Brain pericyte (primary cell): ENCODE measurements at places on chromosomes 3 and 15.
A peak's percentile ranks its signal among the peaks of the same experiment; 100 is the strongest.

DNA sequence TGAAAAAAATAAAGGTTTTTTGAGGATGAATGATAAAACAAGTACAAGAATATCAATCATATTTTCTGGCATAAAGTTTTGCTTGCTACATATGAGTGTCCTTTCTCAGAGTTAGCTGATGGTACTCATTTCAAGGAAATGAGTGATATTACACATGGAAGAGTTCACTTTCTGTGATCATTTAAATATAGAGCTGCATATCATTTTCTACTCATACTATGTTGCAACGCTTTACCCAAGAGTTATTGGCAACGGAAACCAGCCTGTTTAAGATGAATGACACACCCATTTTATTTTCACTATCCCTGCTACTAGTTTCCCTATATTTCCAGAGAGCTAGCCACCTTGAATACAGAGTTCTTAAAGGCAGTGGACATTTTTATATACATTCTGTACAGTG, 35.4 kb upstream of the RBMS3 start:
- no peak for DNase-seq

DNA sequence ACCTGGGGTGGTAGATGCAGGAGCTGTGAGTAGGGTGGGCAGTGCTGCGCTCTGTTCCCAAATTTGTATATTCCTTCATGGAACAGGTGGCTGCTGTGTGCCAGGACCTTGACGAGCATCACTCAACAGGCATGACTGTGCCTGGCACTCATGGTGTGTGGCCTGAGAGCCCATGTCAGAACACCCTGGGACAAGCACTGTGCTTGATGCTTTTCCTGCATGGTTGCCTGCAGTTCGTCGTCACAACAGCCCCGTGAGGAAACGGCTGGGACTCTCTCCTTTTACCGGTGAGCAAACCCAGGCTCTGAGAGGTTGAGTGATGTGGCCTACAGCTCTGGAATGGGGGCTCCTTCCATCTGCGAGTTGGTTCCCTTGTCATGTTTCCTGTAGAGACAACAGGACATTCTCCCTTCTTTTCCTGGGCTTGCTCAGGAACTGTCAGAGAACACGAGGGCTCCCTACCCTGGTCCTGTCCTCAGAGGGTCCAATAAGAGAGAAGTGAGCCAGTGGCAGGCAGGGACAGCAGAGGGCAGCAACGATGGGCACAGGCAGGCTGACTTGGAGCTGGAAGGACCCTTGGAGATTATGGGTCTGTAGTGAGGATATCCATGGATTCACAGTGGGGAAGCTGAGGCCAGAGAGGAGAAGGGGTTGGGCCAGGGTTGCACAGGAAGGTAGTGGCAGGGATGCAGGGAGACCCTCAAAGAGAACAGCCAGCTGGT, 37.4 kb downstream of the PRKCD start:
- no peak for DNase-seq

- no peak for DNase-seq
Observed at GRCh38 chr15:73442968-73443367, at the start of gene REC114. TSS of gene REC114 (plus strand) at chr15:73443164. CDS start at chr15:73443186, 22 bp downstream.

- DNase-seq = no peak
Observed at GRCh38 chr3:128276577-128277183, 123.4 kb downstream of the EEFSEC start.

- no peak for DNase-seq
Observed at GRCh38 chr3:111311709-111312235, 230.2 kb upstream of the CD96 start.

DNA sequence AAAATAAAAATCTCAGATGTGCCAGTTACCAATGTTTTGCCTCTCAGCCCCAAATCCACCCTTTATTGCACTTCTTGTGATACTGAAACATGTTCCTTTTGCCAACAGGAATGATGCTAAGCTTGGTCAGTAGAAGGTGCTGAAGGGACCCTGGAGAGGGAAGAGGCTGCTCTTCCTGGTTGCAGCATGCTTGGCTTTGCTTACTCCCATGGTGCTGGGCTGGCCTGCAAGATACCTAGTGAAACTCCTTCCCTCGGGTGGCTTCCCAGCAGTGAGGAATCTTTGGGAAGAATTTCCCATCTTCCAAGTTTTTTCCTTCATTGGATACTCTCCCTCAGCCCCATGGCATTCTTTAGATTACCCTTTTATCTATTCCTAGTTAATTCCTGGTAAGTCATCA, 151.8 kb upstream of the TGFBR2 start:
- DNase-seq = no peak

DNA sequence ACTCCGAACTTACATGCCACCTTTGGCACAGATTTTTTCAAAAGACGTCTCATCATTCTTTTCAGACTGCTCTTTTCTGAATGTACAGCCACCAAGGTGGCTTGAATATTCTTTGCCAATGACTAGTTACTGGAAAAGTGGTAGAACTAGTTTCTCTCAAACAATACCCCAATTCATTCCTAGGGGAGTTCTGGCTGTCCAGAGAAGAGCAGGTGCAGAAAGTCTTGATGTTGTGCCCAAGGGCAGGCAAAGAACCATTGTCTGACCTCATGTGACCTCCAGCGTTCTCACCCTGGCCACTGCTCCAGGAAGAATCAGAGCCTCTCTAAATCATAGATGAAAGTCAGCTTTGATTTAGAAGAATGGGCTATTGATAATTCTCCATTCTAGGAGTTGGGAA, 5.5 kb downstream of the LMOD3 start:
- no peak for DNase-seq

DNA sequence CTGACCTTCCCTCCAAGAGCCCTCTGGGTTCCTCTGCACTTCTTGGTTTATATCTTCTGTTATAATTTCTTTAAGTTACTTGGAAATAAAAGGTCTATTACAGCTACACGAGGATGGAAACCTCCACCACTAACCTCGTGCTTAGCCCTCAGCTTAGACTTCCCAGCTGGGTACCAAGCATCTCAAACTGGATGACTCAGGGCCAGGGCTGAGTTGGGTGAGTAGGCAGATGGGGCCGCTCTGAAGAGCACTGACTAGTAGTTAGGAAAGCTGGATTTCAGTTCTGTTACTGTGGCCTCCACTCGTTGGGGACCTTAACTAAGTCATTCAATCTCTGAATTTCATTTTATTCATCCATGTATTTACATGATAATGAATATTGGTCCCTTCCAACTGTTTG, 1036.6 kb downstream of the IGSF11 start:
- no peak for DNase-seq

DNA sequence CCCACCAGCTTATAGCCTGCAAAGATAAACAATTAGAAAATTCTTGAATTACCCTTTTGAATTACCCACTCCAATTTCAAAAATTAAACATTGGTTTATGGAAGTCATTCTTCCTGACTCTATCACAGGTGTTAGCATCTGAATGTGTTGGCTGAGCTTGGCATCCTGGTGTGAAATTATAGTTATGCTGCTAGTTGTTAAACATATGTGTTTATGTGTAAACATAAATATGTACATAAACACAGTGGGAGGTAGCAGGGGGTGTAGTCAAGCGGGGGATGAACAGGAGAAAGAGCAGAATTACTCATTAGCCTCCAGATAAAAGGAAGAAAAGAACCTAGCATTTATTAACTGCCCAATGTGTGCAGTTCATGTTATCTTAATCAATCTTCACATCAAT, 530.2 kb downstream of the MCTP2 start:
- DNase-seq = no peak

GRCh38 chr3:112718516-112718915, 77.6 kb upstream of the CCDC80 start:
- no peak for DNase-seq

GRCh38 chr15:83970295-83970890, 265.2 kb upstream of the GOLGA6L4 start:
- no peak for DNase-seq

DNA sequence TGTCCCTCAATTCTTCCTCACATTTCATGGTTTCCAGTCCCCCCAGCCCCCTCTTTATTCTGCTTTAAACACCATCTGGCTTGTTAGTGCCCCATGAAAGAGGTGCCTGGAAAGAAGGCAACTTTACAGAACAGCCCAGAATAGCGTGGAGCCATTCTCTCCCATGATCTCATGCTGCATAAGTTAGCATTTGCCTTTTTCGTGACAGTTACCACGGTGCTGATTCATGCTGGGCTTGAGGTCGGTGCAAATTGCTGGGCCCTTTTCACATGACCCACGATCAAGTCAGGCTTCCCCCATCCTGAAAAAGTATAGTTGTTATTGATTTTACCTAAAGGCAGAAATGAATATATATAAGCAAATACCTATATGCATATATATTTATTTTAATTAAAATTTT, 29.6 kb downstream of the SQOR start:
- no peak for DNase-seq

GRCh38 chr15:70453238-70453637, 310.1 kb downstream of the UACA start:
- DNase-seq = no peak

- DNase-seq = no peak
Observed at GRCh38 chr15:60400944-60401343, 3.2 kb upstream of the ANXA2 start.

DNA sequence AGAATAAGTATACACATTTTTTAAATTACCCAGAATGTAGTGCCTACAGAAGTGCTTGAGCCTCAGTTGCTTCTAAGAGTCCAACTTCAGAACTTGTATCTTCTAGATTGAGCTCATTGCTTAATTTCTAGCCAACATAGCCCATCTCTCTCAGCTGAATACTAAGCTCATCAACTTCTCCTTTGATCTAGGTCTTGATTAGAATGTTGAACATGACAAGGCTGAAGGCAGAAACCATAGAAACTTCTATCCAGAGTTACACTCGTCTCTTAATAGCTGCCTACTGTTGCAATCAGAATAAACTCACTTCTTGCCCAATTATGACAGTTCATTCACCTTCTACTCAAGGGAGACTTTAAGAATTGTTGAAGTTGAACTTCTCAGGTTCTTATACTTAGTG, 327.3 kb upstream of the THBS1 start:
- DNase-seq = no peak

DNA sequence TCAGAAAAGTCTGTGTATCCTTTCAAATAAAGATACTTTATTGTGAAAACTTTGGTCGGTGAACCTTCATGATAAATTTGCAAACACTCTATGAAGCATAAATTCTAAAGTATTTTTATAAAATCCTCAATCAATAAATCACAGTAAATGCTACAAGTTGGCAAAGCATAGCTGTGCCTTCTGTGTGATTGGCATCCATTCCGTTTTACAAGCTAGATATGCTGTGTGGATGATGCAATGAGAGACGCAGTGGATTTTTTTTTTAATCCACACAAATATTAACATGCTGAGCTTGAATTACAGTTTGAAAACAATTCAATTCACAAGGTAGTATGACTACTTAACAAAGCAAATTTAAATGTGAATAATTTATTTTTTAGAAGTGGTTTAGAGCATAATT, 937.2 kb downstream of the ZPLD1 start:
- no peak for DNase-seq

DNA sequence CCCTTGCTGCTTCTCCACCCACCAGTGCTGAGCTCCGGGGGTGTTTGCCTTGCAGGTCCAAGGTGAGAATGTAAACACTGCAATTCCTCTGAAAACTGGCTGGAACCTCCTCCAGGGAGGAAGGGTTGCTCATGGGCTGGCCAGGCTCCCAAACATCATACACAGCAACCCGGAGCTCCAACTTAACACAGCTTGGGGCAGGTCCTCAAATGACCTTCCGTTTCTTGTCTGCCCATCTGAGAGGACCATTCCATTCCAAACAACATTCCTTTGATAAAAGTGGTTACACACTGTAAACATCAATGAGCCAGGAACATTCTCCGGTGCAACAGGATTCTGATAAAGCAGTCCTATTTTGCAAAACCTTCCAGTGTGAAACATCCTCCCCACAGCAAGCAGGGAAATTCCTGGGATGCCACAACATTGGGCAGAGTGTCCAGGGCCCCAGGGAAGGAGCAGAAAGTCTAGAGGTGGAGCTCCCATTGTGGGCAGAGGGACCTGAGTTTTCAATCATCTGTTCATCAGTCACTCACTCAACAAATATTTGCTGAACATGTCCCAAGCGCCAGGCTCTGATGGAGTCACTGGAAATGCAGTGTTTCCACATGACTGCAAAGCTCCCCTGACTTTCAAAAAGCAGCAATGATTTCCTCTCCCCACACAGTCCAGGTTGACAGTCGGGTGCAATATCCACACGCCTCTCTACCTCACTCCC, 7.3 kb upstream of the HEG1 start:
- DNase-seq = no peak

DNA sequence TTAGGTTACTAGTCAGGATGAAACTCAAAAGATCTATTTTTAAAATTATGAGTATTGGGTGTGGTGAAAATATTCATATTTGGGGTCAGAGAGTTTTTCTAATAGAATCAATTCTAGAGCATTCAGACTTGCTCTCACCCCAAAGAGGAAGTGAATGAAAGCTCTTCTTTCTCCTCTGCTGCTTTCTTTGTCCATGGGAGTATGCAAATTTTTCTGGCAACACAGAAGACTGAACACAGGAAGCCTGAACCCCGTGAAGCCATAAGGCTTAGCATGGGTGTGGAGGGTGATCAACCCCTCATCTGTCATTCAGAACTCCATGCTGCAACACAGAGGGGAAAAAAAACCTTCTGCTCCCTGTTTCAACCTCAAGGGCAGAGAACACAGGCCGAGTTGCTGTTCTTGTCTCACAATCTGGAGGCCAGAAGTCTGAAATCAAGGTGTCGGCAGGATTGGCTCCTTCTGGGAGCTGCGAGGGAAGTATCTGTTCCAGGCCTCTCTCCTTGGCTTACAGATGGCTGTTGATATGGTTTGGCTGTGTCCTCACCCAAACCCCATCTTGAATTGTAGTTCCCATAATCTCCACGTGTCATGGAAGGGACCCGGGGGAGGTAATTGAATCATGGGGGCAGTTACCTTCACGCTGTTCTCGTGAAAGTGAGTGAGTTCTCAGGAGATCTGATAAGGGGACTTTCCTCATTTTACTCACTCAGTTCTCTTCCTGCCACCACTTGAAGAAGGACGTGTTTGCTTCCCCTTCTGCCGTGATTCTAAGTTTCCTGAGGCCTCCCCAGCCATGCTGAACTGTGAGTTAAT, 33.7 kb upstream of the CD47 start:
- DNase-seq = no peak

DNA sequence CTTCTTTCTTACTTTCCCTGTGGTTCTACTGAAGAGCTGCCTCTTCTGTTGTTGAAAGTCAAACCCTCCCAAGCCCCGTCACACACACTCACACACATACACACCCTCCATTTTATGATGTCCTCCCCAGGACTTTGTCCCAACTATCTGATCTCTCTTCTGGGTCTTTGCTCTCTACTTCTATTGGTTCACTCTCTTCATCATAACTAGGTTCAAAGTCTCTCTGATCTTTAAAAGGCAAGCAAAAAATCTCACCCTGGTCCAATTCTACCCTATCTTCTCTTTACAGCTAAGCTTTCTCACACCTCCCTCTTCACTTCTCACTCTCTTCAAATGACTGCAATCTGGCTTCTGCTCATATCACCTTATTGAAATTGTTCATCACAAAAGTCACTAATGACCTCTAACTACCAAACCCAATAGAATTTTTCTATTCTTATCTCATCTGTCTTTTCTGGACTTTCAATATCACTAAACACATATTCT, 34.8 kb downstream of the LRRFIP2 start:
- DNase-seq = no peak

DNA sequence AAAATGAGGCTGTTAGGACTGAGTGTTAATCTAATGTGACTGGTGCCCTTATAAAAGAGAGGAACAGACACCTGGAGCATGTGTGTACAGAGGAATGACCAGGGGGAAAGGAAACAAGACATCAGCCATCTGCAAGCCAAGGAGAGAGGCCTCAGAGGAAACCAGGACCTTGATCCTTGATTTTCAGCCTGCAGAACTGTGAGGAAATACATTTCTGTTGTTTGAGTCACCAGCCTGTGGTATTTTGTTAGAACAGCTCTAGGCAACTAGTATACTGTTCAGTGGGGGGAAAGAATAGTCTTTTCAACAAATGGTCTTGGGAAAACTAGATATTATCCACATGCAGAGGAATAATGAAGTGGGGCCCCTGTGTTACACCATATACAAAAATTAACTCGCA, 80.6 kb downstream of the CCR1 start:
- DNase-seq = peak; percentile 13
